ENCODE measurements at places on chromosomes 6 and 20.

- DNase-seq: no peak
These were observed 262.3 kb downstream of the TBC1D7 start for GRCh38 chr6:13066050-13066449.

- no peak for DNase-seq
These were observed 52.8 kb downstream of the MYLIP start for GRCh38 chr6:16181439-16182297.

- DNase-seq: no peak
These were observed 167.3 kb downstream of the TRMT11 start for GRCh38 chr6:126153661-126154060.

DNA sequence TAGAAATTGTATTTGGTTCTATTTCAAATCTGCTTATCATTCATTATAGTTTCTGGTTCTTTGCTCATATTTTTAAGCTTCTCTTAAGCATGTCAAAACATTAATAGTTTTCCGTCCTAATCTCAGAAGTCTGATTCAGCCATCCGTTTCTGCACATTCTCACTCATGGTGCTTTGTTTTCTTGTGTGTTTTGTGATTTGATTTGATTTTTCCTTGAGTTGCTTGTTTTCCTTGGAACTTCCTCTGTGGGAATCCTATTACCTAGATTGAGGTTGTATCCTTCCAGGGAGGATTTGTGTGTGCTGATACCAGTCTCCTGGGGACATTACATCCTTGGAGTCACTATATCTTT lies 7.9 kb downstream of the SNX9 start:
- DNase-seq: no peak

DNA sequence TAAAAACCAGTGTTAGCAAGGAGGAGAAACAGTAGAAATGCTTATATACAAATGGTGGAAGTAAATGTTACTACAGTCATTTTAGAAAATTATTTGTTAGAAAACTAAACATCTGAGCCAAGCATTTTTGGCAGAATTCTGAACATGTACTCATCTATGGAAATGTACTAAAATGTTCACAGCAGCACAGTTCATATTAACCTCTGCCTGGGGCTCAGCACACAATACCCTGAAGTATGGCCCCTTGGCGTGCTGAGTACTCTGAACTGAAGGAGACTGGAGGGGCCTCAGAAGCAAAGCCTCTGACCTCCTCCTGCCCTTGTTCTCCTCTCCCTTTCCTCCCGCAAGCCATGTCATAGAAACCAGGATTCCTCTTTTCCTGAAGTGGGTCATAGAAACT lies 66.2 kb upstream of the RALGAPA2 start:
- no peak for DNase-seq

DNA sequence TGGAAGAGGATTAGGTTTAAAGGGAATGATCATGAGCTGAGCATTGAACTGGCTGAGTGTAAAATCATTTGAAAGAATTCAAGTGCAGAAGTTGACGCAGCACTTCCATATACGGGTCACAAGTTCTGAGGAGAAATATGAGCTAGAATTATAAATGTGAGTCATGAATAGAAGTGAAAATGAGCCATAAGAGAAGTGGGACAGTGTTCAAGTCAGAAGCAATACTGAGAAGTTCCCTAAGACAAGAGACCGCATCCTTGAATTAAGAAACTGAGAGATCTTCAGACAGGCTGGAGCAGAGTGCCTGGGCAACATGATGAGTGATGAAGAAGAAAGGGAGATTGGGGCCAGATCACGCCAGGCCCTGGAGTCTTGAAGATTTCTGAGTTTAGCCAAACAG lies 209.7 kb downstream of the TBX18 start:
- no peak for DNase-seq

DNA sequence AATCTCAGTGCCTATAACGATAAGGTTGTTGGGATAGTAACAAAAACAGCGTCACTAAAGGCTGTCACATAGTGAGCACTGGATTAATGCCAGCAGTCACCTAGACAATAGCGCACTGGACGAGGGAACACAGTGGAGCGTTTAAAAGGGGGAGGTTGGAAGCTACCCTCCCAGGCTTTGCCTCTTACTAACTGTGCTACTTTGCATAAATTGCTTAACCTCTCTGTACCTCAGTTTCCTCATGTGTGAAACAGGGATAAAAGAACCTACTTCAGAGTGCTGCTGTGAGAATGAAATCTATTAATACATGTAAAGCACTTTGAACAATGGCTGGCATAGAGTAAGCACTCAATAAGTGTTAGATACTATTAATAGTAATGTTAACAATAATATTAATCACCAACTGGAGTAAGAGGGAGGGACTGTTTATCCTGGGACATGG lies 10.5 kb downstream of the BCL2L1 start:
- DNase-seq: no peak

- DNase-seq: peak; percentile 1
These were observed 23.0 kb downstream of the IL17F start for GRCh38 chr6:52221302-52221701.

DNA sequence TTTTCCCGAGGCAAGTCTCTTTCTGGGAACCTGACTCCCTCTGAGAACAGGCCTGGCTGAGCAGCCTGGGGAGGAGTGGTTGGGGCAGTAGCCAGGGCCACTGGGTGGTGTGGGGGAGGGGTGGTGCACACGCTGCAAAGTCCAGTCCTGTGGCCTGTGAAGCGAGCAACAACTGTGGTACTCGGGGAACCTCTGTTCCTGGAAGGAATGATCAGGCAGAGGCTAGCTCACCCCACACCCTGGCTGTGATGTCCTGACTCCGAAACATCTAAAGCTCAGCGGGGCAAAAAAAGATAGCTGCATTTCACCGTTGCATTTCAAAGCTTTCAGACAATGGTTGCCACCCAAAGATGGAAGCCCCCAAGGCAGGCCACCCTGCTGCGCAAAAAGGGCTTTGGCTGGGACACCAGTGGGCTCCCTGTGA lies 25.5 kb downstream of the PCK1 start:
- DNase-seq: no peak

GRCh38 chr6:157989541-157990289 lies 8.1 kb downstream of the SYNJ2 start:
- DNase-seq: no peak

GRCh38 chr20:18256440-18257090 lies 31.8 kb upstream of the ZNF133 start:
- no peak for DNase-seq

GRCh38 chr6:111399626-111400025 lies 83.4 kb downstream of the REV3L start:
- DNase-seq: no peak

- DNase-seq: no peak
These were observed 14.6 kb downstream of the TJAP1 start for GRCh38 chr6:43491750-43492661.

DNA sequence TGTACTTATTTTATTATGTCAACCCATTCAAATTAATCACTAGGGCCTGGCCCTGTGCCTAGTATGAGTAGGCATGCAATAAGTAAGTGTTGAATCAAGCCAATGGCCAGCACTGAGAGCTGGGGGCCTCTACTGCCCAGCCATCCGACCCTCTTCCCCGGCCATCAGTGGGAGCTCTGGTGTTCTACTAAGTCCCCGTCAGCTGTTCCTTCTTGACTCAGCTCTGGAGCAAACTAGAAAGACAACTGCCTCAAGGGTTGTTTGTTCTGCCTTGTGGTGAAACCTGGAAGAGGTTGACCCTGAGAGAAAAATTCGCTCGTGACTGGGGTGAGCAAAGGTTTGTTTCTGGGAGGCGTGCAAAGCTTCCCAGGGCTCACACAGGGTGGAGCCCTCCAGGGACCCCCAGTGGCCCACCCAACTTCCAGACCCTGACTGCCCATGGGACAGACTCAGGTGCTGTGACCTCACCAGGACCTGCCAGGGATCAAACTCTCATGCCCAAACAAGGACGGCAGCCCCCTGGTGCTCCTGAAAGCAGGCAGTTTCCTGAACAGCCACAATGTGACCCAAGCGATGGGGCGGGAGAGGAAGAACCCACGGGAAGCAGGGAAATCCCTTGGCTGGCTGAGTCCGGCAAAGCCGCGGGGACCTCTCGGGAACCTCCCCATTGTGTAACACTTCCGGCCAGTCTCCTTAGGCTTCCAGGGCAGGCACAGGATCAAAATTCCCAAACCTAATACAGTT lies 50.4 kb downstream of the BANF2 start:
- DNase-seq: no peak

- DNase-seq: no peak
These were observed 684.3 kb downstream of the QKI start for GRCh38 chr6:164098857-164099267.
